Activated CD8-positive, alpha-beta memory T cell treated with anti-CD3 and anti-CD28 coated beads, Interleukin-2, amount 50 U/mL, for 4 hours (primary cell): ENCODE measurements at places on chromosomes 11 and 22.

- no peak for DNase-seq
Observed at GRCh38 chr11:68372114-68372513, 59.7 kb downstream of the LRP5 start.

DNA sequence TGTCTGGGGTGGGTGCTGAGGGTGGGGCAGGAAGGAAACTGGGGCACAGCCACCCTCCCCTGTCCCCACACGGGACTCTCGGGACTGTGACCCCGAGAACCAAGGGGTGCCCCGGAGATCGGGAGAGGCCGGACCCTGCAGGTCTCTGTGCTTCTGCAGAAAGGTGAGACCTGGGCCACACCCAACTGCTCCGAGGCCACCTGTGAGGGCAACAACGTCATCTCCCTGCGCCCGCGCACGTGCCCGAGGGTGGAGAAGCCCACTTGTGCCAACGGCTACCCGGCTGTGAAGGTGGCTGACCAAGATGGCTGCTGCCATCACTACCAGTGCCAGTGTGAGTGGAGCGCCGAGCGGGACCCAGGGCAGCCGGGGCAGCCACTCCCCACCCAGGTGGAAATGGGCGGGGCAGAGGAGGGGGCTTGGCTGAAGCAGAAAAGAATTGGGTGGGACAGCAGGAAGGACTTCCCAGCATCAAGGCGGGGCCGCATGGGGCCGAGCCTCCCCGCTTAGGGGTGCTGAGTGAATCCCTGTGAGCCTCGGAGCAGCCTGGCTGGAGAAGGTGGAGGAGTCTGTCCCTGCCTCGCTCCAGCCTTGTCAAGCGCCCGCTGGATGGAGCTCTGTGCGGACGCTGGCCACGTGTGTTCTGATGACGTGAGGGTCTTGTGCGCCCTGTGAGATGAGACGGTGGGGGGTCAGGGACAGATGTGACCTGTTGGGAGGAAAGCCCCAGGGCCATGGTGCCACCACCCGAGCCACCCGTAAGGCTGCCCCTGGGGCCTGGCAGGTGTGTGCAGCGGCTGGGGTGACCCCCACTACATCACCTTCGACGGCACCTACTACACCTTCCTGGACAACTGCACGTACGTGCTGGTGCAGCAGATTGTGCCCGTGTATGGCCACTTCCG, 29.3 kb upstream of the MUC5B start:
- peak; percentile 13 for DNase-seq

DNA sequence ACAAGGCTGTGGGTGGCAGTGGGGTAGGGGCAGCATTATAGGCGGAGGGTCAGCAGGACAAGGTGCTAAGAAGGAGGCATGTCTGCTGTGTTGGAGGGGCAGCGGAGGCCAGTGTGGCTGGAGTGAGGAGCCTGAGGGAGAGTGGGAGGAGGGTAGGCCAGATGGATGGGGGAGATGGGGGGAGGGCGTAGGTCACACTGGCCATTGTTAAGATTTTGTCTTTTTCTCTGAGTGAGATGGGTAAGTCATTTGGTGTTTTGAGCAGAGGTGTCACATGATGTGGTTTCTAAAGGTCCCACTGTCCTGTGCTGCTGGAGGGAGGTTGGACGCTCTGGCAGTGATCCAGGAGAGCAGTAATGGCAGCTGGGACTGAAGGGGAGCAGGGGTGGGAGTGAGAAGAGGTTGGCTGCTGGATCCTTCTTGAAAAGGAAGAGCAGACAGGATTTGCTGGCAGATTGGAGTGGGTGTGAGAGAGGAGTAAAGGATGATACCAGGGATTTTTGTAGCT, 9.8 kb downstream of the PPP6R3 start:
- no peak for DNase-seq

GRCh38 chr22:20571531-20572007, 64.2 kb downstream of the MED15 start:
- peak; percentile 75 for DNase-seq

DNA sequence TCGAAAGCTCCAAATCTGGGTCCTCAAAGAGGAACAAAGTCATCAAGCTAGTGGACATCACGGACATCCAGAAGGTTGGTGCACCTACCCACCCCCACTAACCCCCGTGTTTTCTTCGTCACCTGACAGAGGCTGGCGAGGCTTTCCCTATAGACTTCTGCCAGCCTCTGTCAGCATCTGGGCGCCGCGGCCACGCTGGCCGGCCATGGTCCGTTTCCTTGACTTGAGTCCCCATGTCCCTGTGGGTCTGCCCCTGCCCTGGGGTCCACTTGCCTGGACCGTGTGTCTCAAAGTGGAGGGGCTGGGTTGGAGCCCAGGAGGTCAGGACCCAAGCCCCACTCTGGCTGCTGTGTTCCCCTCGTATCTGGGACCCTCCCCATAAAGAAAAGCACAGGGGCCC, 55.3 kb downstream of the GRAMD4 start:
- no peak for DNase-seq

- no peak for DNase-seq
Observed at GRCh38 chr22:19970031-19970478, 28.4 kb upstream of the TXNRD2 start.

DNA sequence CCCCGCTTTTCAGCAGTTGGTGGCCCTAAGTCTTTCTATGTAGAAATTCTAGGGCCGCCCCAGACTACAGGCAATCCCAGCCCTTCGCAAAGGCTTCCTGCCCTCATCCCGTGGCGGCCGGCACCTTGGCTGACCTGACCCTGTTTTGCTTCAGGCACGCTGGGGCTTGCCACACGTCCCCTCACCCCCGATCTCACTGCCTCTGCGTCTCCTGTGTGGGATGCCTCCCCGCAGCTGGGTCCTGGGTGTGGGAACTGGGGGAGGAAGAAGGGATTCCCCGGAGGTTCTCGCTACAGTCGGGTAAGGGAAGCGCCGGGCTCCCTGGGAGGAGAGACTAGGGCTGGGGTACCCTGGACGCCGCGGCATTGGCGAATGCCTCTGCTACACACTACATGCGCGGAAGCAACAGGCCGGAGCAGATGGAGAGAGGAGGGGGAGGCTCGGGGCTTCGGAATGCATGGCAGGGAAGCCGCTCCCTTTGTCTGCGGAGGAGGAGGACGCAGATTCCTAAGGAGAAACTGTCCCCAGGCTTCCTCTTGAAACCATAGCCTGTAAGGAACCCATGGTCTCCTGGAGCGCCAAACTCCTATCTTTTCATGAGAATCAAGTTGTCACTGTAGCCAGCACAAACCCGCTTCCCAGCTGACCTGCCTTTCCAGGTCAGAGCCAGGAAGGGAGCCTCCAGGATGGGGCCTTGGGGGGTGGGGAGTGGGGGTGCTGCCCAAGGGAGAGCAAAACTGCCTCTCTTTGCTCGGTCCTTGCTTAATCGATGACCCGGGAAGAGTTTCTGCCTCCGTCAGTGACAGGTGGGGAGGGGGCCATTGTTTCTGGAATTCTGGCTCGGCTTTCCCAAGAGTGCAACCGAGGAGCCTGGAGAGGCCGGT, 1.4 kb downstream of the DTX4 start:
- DNase-seq, result no peak

DNA sequence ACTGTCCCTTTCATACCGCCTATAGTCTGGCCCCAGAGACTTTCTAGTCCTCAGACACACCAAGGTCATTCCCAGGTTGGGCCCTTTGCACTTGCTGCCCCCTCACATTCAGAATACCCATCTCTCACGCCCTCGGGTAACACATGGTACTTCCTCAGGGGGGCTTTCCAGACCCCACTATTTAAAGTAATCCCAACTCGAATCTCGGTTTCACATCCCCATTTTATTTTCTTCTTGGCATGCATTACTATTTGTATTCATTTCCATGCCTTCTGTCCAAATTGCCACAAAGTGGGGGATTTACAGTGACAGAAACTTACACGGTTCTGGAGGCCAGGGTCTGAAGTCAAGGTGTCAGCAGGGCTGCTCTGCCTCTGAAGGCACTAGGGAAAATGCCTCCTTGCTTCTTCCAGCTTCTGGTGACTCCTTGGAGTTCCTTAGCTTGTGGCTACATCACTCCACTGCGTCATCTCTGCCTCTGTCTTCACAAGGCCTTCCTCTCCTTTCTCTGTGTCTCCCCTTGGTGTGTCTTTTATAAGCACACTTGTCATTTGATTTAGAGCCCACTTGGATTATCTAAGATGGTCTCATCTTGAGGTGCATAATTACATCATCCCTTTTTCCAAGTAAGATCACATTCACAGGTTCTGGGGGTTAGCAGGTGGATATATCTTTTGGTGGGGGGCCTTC, 15.1 kb downstream of the RCN1 start:
- no peak for DNase-seq

DNA sequence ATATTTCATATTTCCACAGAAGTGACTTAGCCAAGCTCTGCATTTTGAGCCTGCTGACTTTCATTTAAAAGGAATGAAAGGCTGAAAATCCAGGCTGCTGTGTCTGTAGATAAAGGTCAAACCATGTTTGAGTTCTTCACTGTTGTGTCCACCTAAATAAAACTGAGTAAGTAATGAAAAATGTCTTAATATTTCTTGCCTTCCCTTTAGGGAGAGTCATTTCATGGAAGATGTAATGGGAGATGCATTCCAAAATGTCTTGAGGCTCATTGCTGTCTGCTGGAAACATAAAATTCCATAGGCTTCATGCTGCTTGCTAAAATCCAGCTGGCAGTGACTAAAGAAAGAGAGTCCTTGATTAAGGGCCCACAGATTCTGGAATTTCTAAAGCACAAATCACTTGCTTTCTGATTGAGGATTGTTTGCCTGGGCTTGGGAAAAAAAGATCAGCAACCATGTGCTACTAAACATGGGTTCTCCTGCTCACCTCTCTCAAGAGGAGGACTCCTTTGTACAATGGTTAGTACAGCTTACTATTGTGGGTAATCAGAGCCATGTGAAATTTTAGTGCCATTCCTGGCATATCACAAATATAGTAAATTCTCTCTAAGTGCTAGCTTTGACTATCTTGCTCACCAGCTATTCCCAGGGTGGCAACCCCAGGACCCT, 56.9 kb downstream of the PANX1 start:
- no peak for DNase-seq

DNA sequence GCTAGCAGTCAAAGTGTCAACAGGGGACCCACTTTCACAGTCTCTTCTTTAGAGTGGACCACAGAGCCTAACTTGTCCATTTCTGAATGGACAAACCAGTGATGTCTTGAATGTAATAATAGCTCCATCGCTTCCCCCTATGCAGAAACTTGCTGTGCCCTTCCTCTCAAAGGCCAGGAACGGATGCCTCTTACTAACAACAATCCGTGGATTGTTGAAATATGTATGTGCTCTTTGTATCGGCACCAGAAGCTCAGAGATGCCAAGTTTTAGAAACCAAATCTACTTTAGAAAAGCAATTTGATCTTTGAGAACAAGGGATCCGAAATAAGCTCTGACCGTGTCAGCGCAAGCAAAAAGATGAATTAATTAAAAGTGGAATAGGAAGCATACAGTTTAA, 259.5 kb upstream of the POU2AF2 start:
- DNase-seq, result no peak

- DNase-seq, result no peak
Observed at GRCh38 chr11:6319704-6320410, 444 bp downstream of the CAVIN3 start.

- no peak for DNase-seq
Observed at GRCh38 chr11:120719348-120719747, 207.8 kb downstream of the GRIK4 start.

DNA sequence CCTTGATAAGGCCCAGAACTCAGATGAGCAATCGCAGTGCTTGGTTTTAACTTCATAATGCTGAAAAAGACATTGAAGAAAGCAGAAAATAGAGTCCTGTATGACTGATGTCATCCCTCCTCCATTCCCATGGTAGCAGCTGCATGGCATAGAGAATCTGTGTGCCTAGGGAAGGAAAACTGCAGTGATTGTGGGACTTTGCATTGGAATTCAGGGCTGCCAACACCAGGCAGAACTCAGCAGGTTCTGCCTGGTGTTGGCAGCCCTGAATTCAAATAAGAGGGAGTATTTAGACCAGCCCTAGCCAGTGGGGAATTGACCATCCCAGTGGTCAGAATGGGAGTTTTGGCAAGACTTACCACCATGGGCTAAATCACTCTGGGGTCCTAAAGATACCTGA, 1016.0 kb downstream of the FAM181B start:
- no peak for DNase-seq

DNA sequence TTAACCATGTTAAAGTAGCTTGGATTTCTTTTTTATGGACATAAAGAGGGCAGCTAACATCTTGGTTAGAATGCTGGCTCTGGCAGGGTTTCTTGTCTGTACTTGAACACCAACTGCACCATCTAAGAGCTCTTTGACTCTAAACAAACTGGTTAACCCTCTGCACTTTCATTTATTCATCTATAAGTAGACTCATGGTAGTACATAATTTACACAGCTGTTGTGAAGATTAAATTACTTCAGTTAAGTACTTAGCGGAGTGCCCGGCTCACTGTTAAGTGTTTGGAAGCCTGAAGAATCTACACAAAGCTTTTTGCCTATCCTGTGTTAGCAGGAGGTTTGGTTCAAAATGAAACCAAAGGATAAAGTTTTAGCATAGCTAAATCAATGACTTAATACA, 846.2 kb upstream of the API5 start:
- DNase-seq, result no peak

DNA sequence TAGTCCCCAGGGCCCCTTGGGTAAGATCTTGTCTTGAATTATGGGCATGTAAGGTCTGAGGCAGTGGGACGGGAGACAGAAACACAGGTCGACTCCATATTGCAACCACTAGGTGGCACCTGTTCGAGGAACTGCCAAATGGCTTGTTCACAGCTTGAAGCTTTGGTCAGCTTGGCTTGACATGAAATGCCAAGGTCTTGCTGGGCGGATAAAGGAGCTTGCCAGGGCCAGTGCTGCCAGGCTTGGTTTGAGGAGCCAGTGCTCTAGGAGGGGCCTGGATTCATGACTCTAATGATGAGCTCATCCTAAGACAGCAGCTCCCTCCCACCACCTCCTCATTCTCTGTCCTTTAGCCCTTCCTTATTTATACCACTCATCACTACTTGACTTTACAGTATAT, 11.9 kb upstream of the NRIP3 start:
- DNase-seq, result peak; percentile 49

- DNase-seq, result no peak
Observed at GRCh38 chr22:23229646-23230045, 49.3 kb downstream of the BCR start.

DNA sequence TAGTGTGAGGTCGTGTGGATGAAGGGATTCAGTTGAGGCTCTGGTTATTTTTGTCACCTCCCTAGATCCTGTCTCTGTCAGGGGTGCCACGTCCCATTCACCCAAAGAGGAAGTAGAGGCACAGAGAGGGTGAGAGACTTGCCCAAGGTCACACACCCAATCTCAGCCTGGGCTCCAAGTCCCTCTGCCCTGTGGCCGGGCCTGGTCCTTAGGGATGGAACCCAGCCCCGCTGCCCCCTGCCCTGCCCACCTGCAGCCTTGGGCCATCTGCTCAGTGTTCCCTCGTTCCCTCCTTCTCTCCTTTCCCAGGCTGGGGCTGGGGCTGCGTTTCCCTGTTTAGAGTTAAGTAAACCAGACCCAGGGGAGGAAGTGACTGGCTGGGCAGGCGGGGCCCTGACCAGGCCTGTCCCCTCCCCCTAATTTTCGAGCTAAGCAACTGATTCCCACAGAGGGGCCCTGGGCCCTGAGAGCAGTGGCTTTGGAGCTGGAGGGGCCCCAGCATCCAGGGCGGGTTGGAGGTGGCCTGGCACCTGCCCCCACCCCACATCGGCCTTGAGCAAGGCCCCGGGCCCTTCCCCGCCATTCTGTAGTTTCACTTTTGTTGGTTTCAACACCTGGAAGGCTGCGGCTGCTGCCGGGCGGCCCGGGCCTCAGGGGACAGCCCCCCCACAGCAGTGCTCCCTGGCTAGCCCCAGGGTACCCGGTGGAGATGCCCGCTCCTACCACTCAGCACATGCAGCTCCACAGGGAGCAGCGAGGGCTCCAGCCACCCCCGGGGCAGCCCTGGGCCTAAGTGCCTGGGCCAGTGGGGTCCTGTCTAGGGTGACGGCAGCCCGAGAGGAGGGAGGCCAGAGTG, 1.5 kb downstream of the TCIRG1 start:
- DNase-seq, result peak; percentile 41

GRCh38 chr11:2806351-2807024, 79.1 kb downstream of the CDKN1C start:
- peak; percentile 10 for DNase-seq
